ENCODE measurements at places on chromosomes 12 and 14.

- DNase-seq = no peak
Observed at GRCh38 chr12:65881965-65882413, 57.7 kb downstream of the HMGA2 start.

DNA sequence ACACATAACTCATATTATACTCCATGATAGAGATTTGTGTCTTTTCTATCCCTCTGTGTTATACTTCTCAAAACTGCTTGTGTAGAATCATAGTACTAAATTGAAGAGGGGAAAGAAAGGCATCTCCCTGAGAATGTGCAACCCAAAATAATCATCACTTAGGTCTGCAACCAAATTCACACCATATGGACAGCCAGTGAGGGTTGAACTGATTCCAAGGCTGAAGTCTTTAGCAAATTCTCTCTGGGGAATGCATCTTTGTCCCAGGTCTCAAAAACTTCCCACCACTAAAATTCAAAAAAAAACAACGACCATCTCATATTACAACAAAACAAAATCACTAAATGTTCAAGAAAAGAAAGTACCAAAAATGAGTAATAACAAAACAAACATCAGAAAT is 11.0 kb downstream of the ZFC3H1 start:
- no peak for DNase-seq

- no peak for DNase-seq
Observed at GRCh38 chr12:128609861-128610260, 213.9 kb downstream of the SLC15A4 start.

GRCh38 chr12:90090929-90091651 is 382.5 kb upstream of the ATP2B1 start:
- no peak for DNase-seq

GRCh38 chr14:73143617-73144016 is 7.3 kb downstream of the PSEN1 start:
- no peak for DNase-seq

- DNase-seq = no peak
Observed at GRCh38 chr12:88235183-88235833, 93.2 kb downstream of the TMTC3 start.

DNA sequence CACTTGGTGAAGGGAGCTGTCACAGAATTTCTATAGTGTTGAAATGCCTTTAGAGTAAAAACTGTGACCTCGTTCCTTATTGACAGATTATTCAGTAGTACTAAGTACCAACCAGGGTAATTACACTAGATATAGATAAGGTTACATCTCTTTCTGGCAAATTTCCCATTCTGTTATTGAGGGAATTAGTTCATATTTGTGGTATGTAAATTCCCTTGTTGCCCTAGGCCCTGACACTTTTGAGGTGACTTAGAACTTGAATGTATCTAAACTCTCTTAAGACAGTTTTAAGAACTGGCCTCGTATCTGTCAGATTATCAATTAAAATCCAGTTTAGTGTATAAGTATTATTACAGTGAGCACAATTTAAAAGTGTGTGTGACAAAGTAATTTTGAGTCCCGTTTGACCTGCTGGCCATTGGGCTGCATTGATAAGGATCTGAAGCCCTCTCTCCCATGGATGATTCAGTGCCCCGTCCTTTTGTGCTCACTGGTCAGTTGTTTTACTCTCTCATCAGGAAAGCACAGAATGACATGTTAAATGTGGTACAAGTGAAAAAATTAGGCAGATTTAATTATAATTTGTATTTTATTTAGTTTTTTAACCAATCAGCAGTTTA is 123.2 kb downstream of the GPR135 start:
- no peak for DNase-seq

- DNase-seq = no peak
Observed at GRCh38 chr12:53326460-53327185, 5.2 kb upstream of the AAAS start.

- no peak for DNase-seq
Observed at GRCh38 chr12:46451276-46452021, 78.9 kb upstream of the SLC38A2 start.

- DNase-seq = no peak
Observed at GRCh38 chr14:68479247-68479646, 313.6 kb downstream of the ZFP36L1 start.

- no peak for DNase-seq
Observed at GRCh38 chr12:89075880-89076540, 276.3 kb downstream of the DUSP6 start.

Measured in activated T-cell treated with anti-CD3 and anti-CD28 coated beads for 1 hour (primary cell).